ENCODE measurements at places on chromosomes 1 and 21.

DNA sequence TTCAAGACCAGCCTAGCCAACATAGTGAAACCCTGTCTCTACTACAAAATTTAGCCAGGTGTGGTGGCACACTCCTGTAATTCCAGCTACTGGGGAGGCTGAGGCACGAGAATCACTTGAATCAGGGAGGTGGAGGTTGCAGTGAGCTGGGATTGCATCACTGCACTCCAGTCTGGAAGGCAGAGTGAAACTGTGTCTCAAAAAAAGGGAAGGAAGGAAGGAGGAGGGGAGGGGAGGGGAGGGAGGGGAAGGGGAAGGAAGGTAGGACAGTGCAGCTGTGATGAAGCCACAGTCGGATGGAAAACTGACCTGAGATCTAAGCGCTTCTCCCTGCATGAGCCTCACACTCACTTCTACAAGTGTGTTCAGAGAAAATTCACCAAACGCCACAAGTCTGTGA, 22.0 kb upstream of the FHAD1 start:
- DNase-seq, result no peak

GRCh38 chr1:206770531-206771337, at the start of gene IL19:
Gene IL19, plus strand, starts transcription at chr1:206770773. Its CDS starts 65,890 bp downstream, at chr1:206836663.
- DNase-seq, result no peak

- DNase-seq, result no peak
Measured at GRCh38 chr1:203558064-203558760, 64.3 kb downstream of the OPTC start.

GRCh38 chr1:66848193-66848592, 47.1 kb upstream of the INSL5 start:
- no peak for DNase-seq

GRCh38 chr1:228792601-228793000, 57.3 kb downstream of the RHOU start:
- no peak for DNase-seq

GRCh38 chr1:95286479-95286878, 52.5 kb downstream of the RWDD3 start:
- no peak for DNase-seq

DNA sequence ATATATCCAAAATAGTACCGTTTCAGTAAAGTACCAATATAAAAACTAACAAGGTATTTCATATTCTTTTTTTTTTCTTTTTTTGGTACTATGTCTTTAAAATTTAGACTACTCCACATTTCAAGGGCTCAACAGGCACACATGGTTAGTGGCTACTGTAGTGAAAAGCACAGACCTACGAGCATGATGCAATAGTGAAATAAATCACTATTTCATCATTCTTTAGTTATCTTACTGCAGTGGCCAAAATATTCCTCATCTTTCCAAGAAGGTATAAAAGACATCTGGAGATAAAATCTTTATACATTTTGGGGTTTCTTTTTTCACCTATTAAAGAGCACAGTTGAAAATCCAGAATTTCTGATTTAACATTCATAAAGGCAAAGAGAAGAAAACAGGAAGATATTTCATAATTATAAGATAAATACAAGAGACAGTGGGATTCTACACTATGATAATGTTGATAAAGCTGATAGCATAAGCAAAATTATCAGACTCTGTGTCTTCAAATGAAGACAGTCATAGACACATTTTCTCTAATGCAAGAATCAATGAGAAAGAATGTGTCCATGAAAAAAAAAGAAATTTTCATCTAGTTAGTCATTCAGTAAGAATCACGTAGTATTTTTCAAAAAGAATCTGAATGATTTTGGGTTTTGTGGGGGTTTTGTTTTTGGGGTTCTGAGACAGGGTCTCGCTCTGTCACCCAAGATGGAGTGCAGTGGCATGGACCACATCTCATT, 41.9 kb downstream of the CEP170 start:
- DNase-seq, result no peak

GRCh38 chr1:92037400-92037799, 7.6 kb downstream of the EPHX4 start:
- DNase-seq, result no peak

GRCh38 chr1:10690484-10690883, 106.0 kb downstream of the CASZ1 start:
- DNase-seq, result no peak

DNA sequence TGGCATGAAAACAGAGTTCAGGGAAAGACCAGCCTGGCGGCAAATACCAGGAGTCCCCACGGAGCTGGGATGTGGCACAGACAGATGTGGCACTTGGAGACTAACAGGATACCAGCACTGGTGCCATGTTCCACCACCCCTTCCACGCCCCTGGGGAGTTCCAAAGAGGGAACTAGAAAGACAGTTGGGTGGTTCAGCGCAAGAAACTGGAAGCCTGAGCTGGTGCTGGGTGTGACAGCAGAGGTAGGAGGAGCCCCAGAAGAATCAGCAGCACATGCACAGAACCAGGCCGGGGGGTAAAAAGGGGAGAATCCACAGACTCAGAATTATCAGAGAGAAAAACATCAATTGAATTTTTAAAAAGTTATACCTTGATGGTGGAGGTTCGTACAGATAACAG, 22.4 kb downstream of the DDX20 start:
- DNase-seq, result no peak

- DNase-seq, result no peak
Measured at GRCh38 chr1:61318319-61319125, 236.2 kb downstream of the NFIA start.

- DNase-seq, result no peak
Measured at GRCh38 chr1:89767618-89768017, 53.2 kb upstream of the LRRC8D start.

GRCh38 chr1:15352128-15352957, 57.3 kb upstream of the EFHD2 start:
- peak; percentile 28 for DNase-seq

GRCh38 chr1:209823143-209824041, 4.4 kb upstream of the UTP25 start:
- no peak for DNase-seq

GRCh38 chr1:89974256-89974655, 20.7 kb upstream of the ZNF326 start:
- DNase-seq, result no peak

GRCh38 chr1:150813028-150813707, 5.1 kb upstream of the CTSK start:
- no peak for DNase-seq

GRCh38 chr1:160656737-160657136, 9.9 kb upstream of the SLAMF1 start:
- DNase-seq, result no peak

- DNase-seq, result no peak
Measured at GRCh38 chr1:163897412-163898155, 575.8 kb downstream of the NUF2 start.

DNA sequence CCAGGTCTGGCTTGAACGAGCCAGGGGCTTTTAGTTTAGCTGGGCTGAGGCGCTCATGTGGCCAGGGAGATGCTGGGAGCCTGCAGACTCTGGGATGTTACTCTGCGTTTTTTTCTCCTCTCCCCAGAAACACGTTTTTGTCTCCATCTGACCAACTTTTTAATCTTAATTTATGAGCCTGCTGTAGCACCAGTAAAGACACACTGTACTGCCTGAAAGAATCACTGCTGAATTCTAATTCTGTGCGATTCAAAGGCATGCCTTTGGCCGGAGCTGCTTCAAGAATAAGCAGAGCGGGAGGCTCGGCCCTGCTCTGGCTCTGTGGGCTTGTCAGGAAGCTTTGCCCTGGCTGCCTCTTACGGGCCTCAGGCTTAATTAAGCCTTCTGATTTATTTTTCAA, 129.5 kb downstream of the CAMTA1 start:
- DNase-seq, result no peak

Measured in activated CD8-positive, alpha-beta memory T cell treated with anti-CD3 and anti-CD28 coated beads for 4 hours (primary cell).